RKO (cell line): ENCODE measurements at places on chromosomes 11 and 22.

DNA sequence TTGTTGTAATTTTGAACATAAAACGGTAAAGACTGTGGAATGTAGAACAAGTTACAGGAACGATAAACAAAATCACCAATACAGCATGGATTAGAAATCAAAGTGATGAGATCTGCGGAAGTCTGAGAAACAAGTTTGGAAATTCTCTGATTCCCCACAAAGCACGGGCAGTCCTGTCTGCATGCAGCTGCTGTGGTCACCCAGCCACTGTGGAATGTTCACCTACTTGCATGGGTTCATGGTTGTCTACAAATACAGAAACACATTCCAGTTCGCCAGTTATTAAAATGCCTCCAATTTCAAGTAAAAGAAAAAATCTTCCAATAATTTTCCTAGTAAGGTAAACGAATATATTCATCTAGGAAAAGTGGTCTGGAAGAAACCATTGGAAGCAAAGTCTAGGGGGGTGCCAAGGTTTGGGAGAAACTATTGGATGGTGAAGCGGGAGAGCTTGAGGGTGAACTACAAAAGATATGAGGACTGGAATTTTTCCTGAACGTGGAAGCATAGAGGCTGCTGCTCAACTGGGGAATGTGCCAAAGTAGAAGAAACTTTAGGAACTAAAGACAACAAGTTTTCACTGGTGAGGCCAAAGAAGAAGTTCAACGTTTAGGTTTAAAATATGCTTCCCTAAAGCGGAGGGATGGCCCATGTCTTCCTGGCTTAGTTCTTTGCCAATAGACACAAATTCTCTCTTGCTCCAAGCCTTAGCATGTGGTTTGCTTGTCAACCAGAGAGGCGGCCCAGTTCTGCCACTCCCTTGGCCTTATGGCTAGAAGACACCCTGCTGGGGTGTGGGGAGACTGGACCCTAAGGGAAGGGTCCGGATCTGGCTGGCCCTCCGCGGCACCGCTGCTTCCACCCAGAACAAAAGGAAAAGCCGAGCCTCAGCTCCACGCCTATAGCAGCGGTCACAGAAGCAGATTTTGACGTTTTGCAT lies 70.2 kb downstream of the CTTN start:
- no peak for DNase-seq

DNA sequence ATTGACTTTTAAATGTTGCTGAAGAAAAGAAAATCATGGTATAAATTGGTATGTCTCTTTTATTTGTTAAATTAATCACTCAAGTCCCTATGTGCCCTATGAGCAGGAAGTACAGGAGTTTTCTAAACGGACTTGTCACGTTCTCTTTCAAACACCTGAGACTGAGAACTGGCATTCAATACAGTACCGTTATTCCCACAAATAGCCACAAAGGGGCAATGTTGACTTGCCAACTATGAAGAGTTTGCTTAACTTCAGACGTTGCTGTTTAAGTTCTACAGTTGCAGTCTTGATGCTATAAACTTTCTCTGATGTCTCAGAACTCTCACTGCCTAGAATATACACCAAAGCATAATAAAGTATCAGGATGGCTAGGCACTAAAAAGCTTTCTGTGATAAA lies 7.6 kb downstream of the OR56A1 start:
- DNase-seq: peak; percentile 63

- DNase-seq: no peak
Measured at GRCh38 chr11:114172055-114172861, 112.7 kb downstream of the ZBTB16 start.

GRCh38 chr11:101707477-101707876 lies 123.7 kb upstream of the TRPC6 start:
- no peak for DNase-seq

- DNase-seq: no peak
Measured at GRCh38 chr11:91231226-91231625, 993.4 kb upstream of the FAT3 start.

DNA sequence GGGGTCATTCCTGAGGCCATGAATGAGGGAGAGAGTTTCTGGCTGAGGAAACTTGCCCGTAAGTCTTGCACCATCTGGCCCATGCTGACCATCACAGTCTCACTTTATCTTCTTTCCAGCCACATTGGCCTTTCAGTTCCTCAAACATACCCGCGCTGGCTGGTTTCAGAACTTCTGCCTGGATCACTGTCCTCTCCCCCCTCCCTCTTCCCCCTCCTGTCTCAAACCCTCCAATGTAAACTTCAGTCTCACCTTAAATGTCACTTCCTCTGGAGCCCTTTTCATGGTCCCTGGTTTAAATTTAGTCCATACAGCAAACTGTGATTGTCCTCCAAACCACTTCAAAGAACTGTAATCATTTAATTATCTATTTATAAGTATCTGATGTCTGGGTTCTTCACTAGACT lies 3.7 kb upstream of the TMEM109 start:
- no peak for DNase-seq

DNA sequence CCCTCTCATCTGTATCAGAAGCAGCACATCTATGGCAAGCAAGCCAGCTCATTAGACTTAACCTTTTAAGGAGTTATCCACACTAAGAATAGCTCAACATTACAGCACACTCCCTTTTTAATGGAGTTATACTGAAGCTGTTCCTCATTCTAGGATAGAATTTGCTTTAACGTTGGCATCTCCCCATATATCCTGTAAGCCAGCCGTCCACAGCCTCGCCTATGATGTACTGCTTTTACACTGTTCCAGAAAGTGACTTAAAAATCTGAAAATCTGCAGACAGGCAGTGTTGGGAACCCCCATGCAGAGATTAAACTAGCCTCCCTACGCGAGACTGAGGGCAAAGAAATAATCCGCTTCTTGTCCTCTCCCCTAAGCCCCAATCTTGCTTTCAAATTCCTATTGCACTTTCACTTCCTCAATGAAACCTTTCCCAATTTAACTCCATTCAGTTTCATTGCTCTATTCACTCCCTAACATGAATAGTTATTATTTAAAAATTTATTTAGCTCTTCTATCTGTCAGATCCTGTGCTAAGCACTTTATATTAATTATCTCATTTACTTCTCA lies 225.0 kb downstream of the BLID start:
- DNase-seq: no peak

GRCh38 chr22:23106344-23106743 lies 35.4 kb downstream of the RSPH14 start:
- DNase-seq: no peak

- no peak for DNase-seq
Measured at GRCh38 chr11:61290905-61291690, 4.0 kb downstream of the VWCE start.

DNA sequence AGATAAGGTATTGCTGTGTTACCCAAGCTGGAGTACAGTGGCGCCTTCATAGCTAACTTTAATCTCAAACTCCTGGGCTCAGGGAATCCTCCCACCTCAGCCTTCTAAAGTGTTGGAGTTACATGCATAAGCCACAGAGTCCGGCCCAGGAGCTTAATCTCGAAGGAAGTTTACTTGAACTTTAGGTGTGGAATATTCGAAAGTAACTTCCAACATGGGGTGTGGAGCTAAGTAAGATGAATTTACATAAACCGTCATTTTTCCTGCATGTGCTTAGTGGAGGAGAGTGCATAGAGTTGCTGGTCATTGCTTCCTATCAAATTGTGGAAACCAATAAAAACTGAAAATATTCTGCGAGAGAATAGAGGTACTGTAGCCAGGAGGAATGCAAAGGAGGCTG lies 1.5 kb downstream of the ATG13 start:
- DNase-seq: peak; percentile 29

DNA sequence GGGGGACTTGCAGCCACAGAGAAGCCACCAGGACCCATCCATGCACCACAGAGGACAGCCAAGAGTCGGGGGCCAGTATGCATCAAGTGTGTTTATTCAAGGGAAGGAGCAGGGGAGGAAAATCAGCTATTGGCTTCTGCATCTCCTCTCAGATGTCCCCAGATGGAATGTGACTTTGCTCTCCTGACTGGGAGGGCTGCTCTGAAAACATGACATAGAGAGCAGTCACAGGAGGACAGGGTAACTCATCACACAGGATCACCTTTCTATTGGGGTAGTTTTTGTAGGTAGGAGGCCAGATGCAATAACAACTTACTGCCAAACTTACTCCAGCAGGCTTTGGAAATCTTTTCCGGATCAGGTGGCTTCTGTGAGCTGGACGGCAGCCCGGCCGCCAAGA lies 121.0 kb upstream of the OPCML start:
- DNase-seq: no peak

GRCh38 chr11:59138643-59139042 lies 4.0 kb upstream of the FAM111A start:
- no peak for DNase-seq

DNA sequence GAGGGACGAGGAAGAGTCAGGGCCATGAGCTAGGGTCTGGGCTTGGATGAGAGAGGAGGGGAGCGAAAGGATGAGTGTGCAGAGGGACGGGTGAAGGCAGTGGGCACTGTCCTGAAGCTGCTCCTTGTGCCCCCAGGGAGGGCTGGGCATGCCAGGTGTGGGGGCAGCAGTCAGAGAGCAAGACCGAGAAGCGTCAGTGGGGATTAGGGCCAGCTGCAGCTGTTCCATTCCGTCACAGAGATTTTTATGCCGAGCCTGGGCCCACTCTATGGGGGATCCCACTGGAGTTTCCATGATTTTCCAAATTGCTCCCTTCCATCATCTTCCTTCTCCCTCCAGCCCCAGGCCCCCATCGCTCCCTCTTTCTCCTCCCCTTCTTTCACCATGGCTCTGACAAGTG lies 93.2 kb downstream of the NECTIN1 start:
- DNase-seq: no peak

- no peak for DNase-seq
Measured at GRCh38 chr11:92236856-92237255, 12.2 kb downstream of the FAT3 start.

GRCh38 chr11:83613767-83614121 lies 327.6 kb upstream of the CCDC90B start:
- DNase-seq: no peak

DNA sequence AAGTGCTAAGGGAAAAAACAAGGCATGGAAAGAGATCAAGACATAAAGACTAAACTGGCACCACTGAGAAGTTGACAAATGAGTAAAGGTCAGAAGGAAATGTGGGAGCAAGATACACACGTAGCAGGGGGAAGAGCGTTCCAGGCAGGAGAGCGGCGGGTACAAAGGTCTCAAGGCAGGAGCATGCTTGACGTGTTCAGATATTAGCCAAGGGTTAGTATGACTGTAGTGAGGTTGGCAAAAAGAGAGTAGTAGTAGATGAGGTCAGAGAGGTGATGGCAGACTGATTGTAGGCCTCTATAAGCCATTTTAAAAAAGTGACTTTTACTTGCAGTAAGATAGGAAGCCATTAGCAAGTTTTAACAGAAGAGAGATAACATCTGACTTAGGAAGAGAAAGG lies 9.9 kb downstream of the SYT9 start:
- no peak for DNase-seq

- DNase-seq: no peak
Measured at GRCh38 chr11:114496915-114497314, 57.6 kb downstream of the REXO2 start.

- DNase-seq: peak; percentile 41
Measured at GRCh38 chr22:43110444-43110926, at the start of gene BIK. BIK (plus strand) TSS chr22:43110750; CDS start chr22:43124023, 13,273 bp downstream.

GRCh38 chr22:24063986-24064385 lies 52.9 kb downstream of the CABIN1 start:
- DNase-seq: no peak

DNA sequence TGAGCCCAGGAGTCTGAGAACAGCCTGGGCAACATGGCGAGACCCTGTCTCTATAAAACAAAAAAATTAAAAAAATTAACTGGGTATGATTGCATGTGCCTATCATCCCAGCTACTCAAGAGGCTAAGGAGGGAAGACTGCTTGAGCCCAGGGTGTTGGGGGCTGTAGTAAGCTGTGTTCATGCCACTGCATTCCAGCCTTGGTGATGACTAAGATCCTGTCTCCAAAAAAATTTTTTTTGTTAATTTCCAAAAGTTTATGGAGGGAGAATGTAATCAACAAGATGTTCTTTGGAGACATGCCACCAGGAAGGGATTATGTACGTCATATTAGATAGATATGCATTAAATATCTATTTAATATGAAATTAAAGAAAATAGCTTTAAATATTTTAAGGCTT lies 267.5 kb downstream of the SBF2 start:
- DNase-seq: no peak
